ENCODE measurements at places on chromosomes 11 and 22. TPM values are rescaled to one million over a fixed set of nuclear protein-coding genes. Genes with fewer than 3 reads are reported as not detected.
A peak's percentile ranks its signal among the peaks of the same experiment; 100 is the strongest.

Gene LAYN
- polyA plus RNA-seq: 5.1 TPM

Gene MMP3
- polyA plus RNA-seq: 35.1 TPM

Gene TRIM49B
- polyA plus RNA-seq: not detected

Gene APOA4
- polyA plus RNA-seq: not detected

Gene APOL5
- not detected for polyA plus RNA-seq

Gene MMP27
- polyA plus RNA-seq: not detected

Gene SLC15A3
- polyA plus RNA-seq: 2.0 TPM

DNA sequence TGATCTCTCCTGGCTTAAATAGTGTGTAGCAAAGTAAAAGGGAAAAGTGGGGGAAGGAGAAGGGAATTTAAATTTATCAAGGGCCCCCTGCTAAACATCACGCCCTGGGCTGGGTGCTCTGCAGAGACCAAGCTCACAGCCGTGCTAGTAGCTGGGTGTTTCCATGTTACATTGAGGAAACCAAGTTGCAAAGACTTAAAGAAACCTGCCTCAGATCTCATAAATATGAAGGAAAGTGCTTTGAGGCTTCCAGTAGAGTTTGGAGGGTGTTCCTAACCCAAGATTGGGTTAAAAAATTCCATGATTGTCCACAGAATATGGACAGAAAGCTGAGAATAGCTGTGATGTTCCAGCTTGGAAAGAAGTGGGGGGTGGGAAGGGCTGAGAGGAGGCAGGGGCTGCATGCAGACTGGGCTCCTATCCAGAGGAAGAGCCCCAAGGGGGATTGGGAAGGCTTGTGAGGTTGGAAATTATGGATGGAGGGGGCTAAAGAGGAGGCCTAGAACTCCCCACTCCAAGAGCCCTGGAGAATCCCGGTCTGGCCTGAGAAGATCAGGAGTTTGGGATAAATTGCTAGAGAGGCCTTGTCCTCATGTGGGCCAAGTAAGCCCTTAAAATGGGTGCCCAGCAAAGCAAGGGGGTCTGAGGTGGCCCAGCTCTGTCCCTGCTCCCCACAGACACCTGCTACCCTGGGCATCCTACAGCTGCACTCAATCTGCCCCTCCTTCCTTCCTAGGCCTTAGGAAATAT lies 25.0 kb upstream of the OAF start:
- DNase-seq: no peak

DNA sequence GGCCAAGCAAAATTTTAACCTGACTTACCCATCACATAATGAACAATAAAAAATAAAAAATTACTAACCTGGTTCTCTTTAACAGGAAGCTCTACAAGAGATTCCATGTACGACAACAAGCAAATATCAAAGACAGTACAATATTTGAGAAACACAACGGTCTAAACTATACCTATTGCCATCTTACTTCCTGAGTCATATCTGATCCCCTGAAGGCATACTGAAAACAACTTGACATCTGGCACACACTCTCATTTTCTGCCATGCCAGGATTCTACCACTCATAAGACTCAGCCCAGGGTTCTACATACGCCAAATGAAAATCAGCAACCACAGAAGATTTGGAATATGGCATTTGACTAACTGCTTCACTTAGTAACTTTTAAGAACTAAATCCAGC lies 13.8 kb downstream of the DENND5A start:
- DNase-seq: peak; percentile 7

- no peak for DNase-seq
Measured at GRCh38 chr11:46649180-46649738, 31.9 kb downstream of the ATG13 start.

DNA sequence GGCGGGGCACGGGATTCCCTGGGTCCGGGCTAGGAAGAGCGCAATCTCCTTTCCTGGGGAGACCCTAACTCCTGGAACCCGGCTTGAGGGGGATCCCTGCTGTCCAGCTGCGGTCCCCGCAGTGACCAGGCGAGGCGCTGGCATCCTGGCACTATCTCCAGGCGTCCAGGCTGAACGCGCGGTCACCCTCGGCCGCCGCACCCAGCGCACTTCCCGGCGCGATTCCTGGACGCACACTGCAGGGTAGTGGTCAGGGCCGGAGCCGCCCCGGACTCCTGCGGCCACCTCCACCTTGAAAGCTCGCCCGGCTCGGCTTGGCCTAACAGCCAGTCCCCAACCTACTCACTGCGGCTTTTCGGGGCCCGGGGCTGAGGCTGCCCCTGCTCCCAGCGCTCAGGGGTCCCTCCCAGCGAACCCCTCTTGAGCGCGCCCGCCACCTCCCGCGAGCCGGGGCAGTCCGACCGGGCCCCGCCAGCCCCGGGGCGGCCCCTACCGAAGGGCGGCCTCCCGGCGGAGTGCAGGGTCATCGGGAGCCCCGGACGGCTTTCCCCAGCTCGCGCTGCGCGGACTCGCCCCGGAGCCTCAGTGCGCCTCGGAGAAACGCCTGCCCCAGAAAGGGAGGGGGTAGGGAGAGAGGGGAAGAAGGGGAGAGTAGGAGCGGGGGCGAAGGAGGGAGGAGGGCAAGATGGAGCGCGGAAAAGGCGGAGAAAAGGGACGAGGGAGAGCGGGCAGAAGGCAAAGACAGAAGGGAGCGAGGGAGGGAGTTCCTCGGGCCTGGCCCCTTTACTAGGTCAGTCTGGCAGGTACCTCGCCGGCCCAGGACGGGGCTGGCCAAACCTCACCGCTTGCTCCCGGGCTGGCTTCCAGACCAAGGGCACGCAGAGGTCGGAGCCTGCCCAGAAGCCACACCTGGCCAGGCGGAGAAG lies 1.0 kb downstream of the POU2AF3 start:
- DNase-seq: no peak
